GM12892 (cell line): ENCODE measurements at places on chromosomes 2 and 18.
A peak's percentile ranks its signal among the peaks of the same experiment; 100 is the strongest.

DNA sequence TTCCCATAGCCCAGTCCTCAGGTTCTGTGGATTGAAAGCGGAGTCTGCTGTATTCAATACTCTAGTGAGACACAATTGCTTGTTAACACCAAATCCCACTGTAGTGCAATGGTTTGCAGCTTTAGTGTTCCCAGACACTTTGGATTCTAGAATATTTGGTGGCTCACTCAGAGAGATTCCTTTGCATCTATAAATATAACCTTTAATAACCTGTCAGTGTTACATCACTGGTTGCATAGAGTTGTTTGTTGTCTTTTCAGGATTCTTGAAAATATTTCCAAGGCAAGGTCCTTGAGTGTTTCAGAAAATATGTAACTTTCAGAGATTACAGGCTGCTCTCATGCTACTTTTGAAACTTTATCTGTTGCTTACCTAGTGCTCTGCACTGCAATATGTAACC lies 157.5 kb downstream of the ZEB2 start:
- no peak for DNase-seq

DNA sequence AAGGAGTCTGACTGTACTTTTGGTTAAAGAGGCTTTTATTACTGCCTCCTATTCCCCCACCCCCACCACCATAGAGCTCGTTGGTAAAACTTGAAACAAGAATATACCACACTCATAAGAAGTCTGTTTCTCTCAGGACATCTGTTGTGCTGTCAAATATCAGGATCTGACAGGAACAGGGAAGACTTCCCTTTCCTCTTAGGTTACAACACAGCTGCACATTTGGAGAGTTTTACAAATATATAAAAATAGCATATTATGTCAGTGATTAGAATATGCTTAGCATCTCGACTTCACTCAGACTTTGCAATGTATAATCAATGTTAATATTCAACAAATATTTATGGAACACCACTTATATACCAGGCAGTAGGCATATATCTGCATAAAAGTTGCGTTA lies 439.6 kb upstream of the REG3G start:
- no peak for DNase-seq

GRCh38 chr2:143158551-143159485 lies 29.6 kb downstream of the ARHGAP15 start:
- DNase-seq = no peak

DNA sequence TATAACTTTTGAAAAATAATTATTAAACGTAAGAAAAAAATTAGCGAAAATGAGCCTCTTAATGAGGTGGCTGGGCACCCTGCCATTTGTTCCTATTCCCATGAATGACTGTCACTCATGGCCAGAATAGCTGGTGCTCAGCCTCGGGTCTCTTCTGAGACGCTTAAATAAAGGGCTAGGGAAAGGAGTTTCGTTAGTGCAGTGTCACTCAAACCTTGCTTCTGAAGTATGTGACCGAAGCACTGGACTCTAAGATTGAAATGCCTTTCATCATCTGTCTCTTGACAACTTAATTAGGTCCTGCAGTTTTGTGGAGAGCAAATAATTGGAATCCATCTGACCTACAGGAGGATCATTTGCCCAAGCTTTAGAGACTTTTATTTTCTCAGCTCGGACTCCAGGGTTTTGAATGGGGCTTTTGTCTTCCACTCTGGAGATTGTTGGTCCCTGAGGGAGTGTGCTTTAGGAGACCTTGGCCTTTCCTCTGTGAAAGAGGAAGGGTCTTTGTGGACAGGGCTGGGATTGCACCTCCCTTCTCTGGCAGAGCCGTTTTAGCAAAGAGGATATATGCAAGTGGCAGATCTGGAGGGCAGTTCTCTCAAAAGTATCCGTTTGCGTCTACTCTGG lies 42.3 kb upstream of the FHOD3 start:
- DNase-seq = no peak

DNA sequence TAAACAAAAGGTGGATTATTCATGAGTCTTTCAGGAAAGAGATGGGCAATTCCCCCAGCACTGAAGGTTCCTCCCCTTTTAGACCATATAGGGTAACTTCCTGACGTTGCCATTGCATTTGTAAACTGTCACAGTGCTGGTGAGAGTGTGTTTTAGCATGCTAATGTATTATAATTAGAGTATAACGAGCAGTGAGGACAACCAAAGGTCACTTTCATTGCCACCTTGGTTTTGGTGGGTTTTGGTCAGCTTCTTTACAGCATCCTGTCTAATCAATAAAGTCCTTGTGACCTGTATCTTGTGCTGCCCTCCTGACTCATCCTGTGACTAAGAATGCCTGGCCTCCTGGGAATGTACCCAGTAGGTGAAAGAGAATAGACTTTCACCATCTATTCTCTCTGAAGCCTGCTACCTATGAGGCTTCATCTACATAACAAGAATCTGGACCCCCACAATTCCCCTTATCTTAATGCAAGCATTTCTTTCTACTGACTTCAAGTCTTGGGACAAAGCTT lies 148.7 kb downstream of the CABLES1 start:
- no peak for DNase-seq

DNA sequence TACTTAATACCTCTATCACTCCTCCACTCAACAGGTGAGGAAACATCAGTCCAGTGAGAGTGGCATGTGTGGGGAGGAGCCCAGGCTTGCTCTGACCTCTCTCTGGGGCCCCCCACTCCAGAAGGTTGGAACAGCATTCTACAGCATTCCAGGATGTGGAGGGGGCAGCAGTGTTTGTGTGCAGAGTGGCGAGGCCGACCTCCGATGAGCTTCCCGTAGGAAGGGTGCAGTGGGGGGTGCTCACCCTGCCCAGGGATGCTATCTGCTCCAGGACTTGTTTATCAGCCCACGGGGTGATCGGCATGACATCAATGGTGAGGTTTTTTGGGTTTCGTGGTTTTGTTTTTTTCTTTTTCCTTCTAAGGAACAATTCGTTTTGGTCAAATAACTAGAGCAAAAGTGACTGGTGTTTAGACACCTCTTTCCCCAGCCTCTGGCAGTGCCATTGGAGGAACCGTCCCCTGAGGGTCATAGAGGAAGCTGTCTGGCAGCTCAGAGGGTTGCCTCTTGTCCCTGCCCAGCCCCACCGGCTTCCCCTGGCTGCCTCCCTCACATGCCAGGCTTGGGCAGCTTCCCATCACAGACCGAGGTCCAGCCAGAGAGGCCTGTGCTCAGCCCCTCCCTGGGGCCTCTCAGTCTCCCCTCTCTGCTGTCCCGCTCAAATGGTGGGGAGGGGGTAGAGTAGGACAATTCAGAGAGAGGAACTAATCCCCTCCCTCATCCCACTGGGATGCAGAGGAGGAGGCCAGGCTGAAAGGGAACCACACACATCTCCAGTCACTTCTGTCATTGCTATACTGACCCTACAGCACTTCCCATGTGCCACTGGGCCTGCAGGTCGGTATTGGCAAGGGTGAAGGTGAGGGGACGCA lies 96.5 kb downstream of the ZFP36L2 start:
- no peak for DNase-seq

- DNase-seq = no peak
Observed at GRCh38 chr2:153074207-153074606, 355.8 kb downstream of the ARL6IP6 start.

DNA sequence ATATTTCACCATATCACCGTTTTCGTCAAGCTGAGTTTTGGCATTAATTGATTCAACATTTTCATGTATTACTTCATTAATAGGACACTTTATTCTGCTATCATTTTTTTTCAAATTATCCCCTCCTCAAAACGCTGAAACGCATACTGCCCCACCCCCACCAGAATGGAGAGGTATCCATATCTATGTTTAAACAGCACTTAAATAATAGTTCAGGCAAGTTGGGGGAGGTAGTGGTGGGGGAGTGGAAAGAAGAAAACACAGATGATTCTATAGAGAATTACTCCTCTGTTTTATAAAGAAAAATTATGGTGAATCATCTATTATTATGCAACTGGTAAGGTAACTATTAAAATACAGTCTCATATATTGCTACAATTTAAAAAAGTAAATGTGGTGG lies 314.4 kb upstream of the ZEB2 start:
- DNase-seq = no peak

- no peak for DNase-seq
Observed at GRCh38 chr18:79916546-79917168, 34.8 kb downstream of the SLC66A2 start.

DNA sequence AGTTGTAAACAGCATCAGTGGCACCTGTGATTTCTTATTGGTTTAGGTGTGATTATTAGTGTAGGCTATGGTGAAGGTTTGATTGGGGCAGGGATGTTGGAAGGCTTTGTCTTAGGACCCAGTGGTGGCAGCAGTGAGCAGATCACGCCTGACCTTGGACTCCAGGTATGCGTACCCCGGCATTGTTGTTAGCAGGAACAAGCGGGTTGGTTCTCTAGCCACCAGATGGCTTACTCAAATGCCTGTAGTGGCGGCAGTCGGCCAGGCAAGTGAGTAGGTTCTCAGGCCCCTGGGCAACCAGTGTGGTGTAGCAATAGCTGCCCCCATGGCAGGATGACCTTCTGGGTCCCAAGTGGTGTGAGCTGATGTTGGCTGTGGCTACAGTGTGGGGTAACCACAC lies 558.3 kb downstream of the KCNJ3 start:
- DNase-seq = no peak

DNA sequence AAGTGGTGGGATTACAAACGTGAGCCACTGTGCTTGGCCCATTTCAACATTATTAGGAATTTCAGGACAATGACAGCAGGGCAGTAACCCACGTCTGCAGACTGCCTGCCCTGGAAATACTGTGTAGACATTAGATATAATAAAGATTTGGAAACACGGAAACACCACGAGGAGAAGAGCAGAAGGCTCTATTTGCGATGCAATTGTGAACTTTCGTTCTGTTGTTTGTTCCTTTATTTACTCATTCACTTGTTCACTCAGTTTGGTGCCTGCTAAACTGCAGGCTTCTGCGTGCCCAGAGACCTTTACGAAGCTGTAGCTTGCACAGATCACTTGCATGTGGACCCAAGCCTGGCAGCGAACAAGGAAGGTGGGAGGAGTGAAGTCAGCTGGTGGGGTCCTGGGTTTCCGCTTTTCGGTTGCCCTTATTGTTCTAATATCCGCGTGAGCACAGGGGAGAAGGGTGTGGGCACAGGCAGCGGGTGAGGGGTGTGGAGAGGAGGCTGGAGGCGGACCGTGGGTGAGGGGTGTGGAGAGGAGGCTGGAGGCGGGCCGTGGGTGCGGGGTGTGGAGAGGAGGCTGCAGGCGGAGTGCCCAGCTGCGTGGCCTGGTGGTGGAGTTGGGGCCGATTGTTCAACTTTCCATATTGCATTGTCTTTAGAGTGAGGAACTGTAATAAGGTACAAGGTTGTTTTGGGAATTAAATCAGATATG lies 3.4 kb downstream of the COLEC11 start:
- no peak for DNase-seq

GRCh38 chr2:203936949-203937348 lies 386 bp downstream of the ICOS start:
- no peak for DNase-seq

- peak; percentile 36 for DNase-seq
Observed at GRCh38 chr2:72893594-72894319, 6.5 kb downstream of the SPR start.

DNA sequence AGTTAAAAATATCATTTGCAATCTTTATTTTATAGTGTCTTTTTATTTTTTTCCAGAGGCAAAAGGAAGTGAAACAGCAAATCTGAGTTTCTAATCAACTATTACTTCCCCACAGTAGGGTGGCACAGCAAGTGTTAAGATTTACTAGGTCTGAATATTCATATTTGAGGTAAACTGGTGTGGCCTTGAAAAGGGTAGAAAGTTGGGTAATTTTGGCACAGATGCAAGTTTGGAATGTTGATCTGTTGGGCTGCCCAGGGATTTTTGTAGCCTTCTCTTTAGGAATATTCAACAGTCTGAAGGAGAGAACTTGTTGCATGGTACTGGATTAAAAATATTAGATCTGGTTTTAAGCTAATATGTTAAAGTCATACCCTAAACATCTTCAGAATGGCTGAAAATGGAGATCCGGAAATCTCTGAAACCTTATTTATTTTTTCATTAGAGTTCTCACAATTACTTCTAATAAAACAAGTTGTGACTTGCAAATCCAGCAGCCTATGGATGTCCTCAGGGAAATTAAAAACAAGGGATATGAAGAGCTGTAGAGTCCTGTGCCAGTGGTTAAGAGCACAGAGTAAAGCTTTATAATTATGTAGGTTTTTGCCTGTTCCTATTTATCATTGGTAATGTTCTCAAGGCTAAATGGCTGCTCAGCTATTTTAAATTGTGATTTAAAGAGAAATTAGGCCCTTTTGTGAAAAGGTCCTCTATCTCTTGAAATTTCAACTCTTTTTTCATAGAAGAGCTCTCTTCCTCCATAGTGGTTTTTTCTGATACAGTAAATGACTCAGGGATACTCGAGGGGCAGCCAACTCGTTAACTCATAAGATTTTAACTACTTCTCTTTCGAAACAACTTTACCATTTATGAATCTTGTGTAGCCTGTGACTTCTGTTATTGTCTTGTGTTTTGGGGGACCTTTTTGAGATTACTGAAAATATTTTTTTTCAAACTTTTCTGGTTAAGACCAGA lies 11.0 kb downstream of the TANK start:
- DNase-seq = no peak

DNA sequence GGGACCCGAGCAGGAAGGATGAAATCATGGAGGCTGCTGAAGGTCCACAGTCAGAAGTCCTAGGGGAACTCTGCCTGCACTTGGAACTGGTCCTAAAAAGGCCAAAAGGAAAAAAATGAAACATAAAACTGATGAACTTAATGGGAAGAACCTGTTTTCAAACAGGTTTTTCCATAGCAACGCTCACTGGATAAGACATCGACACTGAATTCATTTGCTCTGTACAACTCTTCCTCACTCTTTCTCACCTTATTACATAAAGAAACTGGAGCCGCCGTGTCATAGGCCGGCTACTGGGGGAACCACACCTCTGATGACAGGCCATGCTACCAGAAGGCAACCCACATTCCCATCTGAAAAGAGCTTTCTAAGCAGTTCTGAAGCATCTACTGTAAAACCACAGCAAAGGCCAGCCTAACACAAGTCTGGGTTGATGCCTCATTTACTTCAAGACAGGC lies 83.6 kb downstream of the FARSB start:
- DNase-seq = no peak

DNA sequence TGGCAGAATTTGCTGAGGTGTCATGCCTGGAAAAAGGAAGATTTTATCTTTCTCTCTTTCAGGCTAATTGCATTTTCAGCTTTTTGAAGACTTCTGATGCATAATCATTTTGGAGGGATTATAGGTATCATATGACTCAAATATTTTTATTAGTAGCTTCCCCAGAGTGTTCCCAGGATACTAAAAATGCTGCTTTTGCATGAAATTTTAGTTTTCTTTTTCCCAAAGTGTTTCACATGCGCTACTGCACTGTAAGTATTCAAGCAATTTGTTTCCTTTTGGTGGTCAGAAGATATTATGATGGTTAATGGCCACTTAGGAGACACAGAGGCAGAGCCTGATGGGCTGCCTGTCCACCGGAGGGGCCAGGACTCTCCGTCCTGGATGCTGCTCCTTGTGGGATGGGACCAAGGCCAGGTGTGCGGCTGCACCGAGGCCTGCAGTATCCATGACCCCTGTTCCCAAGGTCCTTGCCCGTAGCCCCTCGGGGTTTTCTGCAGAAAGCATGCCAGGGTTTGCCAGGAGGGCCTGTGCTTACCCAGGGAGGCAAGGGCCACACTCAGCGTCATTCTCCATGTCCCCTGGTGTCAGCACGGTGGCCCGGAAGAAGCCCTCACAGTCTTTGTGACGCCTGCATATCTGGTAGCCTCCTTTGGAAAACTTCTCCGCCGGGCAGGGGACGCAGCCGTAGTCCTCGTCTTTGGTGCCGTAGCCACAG lies 60.2 kb downstream of the EDAR start:
- no peak for DNase-seq

GRCh38 chr2:225355788-225356187 lies 43.7 kb upstream of the NYAP2 start:
- no peak for DNase-seq
